T-cell (primary cell): ENCODE measurements at places on chromosomes 6 and 20. TPM values are rescaled to one million over a fixed set of nuclear protein-coding genes. Genes with fewer than 3 reads are reported as not detected.

The SLC22A3 gene
- total RNA-seq, result 0.25 TPM

DNA sequence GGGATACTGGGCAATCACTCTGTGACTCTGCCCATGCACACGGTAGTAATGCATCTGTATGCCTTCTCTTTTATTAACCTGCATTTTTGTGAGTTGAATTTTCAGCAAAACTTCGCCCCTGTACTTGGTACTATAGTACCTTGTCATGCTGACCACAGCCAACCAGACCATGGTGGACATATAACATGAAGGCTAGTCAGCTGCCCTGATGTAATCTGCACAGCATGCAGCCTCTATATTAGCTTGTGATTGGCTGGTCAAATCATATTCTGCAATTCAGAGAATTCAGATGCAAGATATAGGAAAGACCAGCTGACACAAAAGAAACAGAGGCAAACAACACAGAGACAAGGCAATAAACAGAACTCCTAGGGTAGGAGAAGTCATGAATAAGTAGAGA, 200.9 kb upstream of the JARID2 start:
- DNase-seq, result no peak

The LRRN4 gene
- not detected for total RNA-seq

GRCh38 chr20:45051204-45052060, 49.5 kb downstream of the KCNS1 start:
- DNase-seq, result no peak

GRCh38 chr20:62370115-62370806, 3.1 kb upstream of the LAMA5 start:
- no peak for DNase-seq

- DNase-seq, result no peak
These were observed 106.6 kb downstream of the RNASET2 start for GRCh38 chr6:166849749-166850183.

GRCh38 chr20:45465491-45466266, 3.9 kb upstream of the WFDC2 start:
- no peak for DNase-seq

- DNase-seq, result no peak
These were observed 45.6 kb upstream of the FOXA2 start for GRCh38 chr20:22629927-22630326.

The MMP24 gene
- total RNA-seq, result not detected

DNA sequence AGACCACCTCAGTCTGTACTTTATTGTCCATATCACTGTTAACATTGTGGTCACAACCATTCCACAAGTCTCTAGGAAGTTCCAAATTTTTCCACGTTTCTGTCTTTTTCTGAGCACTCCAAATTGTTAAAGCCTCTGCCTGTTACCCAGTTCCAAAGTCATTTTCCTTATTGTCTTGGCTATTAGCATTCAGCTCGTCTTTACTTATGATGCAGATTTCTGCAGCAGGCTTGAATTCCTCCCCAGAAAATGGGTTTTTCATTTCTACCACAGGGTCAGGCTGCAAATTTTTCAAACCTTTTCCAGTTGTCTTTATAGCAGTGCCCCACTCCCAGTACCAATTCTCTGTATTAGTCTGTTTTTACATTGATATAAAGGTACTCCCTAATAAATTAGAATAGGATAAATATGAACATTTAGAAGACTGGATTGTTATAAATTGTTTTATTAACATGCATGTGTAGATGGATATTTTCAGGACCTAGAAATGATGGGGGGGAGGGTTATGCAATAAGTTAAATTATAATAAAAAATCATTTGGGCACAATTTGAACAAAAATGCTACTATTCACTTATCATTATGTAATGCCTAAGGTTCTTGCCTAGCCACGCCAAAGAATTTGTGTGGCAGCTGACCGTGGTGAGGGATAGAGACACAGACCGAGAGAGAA, 595.3 kb upstream of the ADGRB3 start:
- DNase-seq, result no peak

The MEI4 gene
- not detected for total RNA-seq
